ENCODE measurements at places on chromosomes 2 and 18.

DNA sequence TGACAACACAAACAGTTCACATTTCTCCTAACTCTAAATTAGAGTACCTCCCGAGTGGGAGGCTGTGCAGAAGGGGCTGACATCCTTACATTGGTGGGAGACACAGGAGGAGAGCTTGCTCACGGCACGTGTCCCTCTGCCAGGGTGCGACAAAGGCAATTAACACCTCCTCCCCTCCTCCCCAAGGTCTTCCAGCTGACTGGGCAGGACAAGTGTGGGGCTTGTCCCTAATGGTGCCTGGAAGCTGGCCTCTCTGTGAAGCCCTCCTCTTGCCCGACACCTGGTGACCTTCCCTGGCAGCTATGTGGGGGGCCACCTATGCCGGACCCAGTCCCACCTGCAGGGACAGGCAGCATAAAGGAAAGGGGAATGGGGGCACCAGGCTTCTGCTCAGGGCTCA is 57.0 kb downstream of the FAM168B start:
- no peak for DNase-seq

GRCh38 chr2:200089040-200089755 is 133.8 kb downstream of the MAIP1 start:
- no peak for DNase-seq

DNA sequence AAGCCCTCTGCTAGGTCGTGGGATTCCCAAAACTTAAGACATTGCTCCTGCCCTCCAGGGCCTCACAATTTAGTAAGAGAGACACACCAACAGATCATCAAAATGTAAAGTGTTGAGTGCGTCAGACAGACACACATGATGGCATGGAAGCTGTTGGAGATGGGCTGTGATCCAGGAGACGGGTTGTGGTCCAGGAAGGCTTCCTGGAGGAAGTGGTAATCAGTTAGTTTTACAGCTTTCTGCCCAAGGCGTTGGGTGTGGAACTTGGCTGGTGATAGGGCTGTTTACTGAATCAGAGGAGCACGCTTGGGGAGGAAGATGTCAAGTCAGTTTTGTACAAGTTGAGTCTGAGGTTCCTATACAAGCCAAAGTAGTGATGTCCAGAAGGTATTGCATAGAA is 24.0 kb upstream of the GLI2 start:
- no peak for DNase-seq

GRCh38 chr2:207121784-207122183 is 44.0 kb downstream of the KLF7 start:
- no peak for DNase-seq

GRCh38 chr2:101794141-101794540 is 96.6 kb downstream of the MAP4K4 start:
- no peak for DNase-seq

All from GF-D8 (cell line).